ENCODE measurements at places on chromosomes 5 and 9.

GRCh38 chr5:147208134-147208533 is 26.7 kb upstream of the STK32A start:
- DNase-seq: no peak

- DNase-seq: no peak
Observed at GRCh38 chr9:119101048-119101447, 268.2 kb downstream of the BRINP1 start.

DNA sequence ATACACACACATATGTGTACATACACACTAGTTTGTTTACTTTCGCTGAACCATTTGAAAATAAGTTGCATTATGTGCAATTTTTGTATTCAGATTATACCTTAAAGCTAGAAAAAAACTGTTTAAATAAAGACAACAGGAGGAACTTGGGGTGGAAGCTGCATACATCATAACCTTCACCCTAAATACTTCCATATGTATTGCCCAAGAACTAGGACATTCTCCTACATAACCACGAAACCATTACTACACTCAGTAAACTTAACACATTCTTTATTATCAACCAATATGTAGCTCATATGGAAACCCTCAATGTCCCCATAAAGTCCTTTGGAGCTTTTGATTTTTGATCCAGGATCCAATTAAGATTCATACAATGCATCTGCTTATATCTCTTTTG is 83.3 kb downstream of the GIN1 start:
- DNase-seq: no peak

DNA sequence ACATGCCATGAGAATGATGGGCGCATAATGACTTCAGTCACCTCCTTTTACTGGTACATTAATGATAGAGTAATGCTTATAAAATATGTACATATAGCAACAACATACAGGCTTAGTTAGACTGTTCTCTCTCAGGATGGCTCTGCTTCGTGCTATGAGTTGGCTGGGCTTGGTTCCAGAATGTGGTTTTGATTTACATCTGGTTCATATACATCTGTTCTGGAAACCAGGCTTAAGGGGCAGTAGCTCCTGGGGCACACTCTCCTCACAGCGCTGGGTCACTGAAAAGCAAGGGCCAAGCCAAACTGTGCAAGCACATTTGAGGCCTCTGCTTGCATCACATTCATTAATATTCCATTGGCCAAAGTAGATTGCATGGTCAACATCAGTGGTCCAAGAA is 44.9 kb downstream of the PCSK1 start:
- no peak for DNase-seq

- no peak for DNase-seq
Observed at GRCh38 chr5:157189223-157189622, 8.6 kb downstream of the ITK start.

GRCh38 chr5:95600557-95600956 is 19.3 kb upstream of the GPR150 start:
- DNase-seq: no peak

GRCh38 chr5:169656125-169656901 is 19.2 kb downstream of the DOCK2 start:
- no peak for DNase-seq

GRCh38 chr5:31783086-31783645 is 144.2 kb downstream of the PDZD2 start:
- DNase-seq: no peak

GRCh38 chr9:131715906-131716305 is 24.0 kb downstream of the RAPGEF1 start:
- DNase-seq: no peak

GRCh38 chr5:112165399-112165798 is 253.7 kb downstream of the EPB41L4A start:
- no peak for DNase-seq

- DNase-seq: no peak
Observed at GRCh38 chr5:6805841-6806240, 92.6 kb downstream of the TENT4A start.

GRCh38 chr5:107369622-107370021 is 301.1 kb downstream of the EFNA5 start:
- no peak for DNase-seq

DNA sequence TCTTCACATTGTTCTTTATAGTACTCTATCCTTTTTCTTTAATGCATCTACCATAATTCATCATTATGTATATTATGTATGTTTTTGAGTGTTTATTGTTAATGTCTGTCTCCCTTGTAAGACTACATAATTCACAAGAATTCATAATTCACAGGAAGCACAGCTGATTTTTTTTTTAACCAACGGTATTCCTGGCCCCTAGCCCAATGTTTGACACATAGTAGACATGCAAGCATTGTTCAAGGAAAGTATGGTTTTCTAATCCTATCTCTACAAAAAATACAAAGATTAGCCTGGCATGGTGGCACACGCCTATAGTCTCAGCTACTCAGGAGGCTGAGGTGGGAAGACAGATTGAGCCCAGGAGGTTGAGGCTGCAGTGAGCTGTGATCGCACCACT is 160.6 kb downstream of the PPP2R2B start:
- DNase-seq: no peak

- peak; percentile 87 for DNase-seq
Observed at GRCh38 chr9:101705135-101705661, 33.2 kb downstream of the GRIN3A start.

- peak; percentile 52 for DNase-seq
Observed at GRCh38 chr5:80904533-80905187, 55.5 kb upstream of the RASGRF2 start.

DNA sequence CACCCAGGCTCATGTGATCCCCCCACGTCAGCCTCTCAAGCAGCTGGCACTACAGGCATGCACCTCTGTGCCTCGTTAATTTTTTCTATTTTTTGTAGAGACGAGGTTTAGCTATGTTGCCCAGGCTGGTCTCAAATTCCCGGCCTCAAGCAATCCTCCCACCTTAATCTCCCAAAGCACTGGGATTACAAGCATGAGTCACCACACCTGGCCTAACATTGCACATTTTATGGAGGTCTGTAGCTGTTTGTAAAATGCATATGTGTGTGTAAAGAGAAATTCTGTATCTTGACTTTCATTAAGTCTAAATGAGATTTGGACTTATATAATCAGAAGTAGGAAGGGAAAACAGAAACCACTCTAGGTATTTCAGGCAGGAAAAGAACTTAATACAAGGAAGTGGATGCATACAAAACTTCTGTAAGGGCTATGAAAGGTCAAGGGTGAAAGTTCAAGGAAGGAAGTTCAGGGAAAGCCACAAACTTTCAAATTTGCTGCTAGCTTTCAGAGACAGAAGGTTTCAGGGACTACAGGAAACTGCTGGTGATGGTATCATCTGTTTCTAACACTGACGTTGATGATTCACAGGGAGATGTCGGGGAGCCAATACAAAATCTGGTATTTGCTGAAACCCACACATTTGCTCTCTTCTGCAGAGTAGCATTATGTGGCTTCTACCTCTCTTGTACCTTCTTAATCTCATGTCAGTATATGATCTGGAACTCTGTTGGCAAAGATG is 209.4 kb downstream of the PIK3R1 start:
- peak; percentile 82 for DNase-seq

DNA sequence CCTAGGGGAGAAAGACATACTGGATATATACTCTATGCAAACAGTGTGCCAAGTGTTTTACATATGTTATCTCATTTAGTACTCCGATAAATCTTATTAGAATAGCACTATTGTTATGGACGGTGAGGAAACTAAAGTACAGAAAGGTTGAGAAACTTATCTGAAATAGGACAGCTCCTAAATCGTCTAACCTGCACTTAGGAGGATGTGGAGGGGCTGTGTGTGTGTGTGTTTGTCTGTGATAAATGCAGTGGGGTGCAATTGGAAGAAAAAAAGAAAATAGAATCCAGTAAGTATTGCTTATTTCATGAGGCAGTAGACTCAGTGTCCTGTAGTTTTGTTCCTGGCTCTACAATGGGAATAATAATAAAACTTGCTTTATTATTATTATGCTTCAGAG is 106.4 kb upstream of the IL6ST start:
- DNase-seq: no peak

DNA sequence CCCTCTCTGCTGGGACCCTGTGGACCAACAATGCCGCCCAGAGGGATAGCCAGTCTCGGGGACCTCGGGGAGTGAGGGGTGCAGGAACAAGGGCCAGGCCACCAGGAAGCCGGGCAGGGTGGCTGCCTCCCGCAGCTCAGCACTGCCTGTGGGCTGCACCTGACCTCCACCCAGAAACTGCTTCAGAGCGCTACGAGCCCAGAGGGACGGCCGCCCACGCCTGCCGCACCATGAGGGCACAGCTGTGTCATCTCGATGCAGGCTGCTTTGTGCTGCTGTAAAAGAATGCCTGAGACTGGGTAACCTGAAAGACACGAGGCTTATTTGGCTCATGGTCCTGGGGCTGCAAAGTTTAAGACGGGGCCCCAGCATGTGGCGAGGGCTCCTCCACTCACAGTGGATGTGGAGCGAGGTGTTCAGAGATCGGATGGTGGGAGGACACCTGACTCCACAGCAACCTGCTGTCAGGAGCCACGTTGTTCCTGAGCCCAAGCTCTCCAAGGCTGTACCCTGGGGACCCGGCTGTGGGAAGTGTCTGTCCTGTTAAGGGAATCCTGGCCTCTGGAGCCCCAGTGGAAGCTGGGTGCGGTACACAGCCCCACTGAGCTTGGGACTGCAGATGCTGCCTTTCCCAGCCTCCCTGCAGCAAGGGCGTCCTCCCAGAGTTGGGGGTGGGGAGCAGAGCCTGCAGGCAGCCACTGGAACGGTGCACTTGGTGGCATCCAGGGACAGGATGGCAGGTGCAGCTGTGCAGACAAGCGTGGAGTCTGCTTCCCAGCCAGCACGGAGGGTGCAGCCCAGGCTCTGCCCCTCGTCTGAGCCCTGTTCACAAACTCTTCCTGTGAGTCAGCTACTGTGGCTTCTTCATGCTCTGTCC is 11.8 kb upstream of the ZDHHC11 start:
- DNase-seq: no peak

DNA sequence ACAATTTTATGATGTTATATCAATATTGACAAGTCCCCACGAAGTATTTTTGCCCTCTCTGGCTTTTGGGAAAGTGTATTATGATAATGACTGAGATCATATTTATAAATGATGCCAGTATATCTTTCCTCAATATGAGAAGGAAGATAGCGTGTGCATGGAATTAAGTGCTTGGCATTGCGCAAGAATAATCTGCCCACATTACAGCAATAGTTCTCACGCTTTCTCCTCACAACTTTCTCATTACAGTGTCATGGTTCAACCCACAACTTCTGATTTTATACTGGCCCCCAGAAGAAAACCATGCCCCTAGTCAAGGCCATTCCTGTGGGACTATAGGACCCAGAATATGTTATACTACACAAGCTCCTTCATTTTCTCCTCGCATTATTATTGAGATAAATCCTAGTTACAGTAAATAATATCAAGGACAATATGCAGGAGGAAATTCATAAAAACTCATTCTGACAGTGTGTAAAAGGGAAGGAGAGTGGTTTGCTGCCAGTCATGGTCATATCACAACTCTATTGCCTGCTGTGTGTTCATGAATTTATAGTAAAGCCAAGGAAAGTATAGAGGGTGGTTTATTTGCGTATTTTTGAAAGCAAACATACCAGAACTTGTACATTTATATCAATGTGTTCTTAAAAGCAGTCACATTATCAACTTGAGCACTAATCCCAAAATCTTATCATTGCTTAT is 114.1 kb downstream of the PIK3R1 start:
- no peak for DNase-seq

DNA sequence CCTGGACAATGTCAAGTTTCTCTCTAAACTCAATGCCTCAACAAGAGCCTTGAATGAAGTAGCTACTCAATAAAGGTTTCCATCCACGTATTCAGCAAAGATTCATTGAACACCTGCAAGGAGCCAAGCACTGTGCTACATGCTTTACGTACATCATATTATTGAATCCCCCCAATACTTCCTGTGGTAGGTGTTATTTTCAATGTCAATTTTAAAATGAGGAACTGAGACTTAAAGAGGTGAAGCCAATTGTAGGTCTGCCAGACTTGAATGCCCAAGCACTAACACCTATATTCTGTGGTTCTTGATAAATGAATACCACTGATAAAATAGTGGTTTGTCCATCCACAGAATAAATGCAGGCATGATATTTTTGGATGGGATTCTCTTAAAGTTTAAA is 162.3 kb downstream of the DRD1 start:
- no peak for DNase-seq

DNA sequence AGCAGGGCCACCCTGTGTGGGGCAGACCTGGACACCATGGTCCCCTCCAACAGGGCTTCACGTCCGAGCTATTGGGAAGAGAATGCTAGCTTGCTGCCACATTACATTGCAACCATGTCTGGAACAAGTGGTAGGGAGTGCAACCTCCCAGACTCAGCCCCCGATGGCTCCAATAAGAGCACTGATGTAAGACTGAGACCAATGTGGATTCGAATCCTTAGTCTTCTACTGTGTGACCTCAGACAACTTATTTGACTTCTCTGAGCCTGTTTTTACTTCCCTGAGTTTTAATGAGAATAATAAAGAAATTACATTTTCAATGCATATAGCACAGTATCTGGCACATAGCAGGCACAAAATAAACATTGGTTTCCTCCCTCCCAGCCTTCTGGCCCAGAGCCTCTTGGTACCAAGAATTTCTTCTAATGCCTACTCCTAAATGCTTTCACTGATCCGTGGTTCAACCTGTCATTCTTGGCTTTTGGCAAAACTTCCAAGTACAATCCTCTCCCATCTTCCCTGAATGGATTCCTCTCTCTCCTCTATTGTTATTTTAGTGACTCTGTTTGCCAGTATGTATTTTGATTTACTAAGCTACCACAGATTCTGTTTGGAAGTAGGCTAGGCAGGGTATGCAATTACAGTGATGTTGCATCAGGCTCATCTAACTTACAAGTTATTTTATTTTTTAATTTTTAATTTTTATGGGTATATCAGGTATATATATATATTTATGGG is 34.6 kb upstream of the COL15A1 start:
- DNase-seq: no peak

GRCh38 chr9:110307191-110307590 is 30.5 kb downstream of the TXNDC8 start:
- no peak for DNase-seq

DNA sequence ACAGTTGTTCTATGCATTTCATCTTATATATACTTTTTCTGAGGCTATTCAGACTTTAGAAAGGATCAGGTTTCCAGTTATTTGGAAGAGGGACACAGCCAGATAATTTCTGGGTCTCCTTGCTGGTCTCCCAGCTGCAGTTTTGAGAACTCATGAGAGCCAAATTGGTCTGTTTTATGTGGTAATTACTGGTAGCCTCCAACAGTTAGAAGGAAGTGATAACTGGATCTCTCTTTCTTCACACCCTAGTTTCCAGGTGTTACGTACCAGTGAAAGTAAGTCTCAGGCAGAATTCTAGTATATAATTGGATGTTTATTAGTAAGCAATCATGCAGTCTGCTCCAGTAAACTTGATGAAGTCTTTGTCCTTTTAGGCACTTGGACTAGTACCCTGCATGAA is 63.2 kb upstream of the RPS23 start:
- no peak for DNase-seq

- DNase-seq: no peak
Observed at GRCh38 chr5:141434006-141434405, 3.7 kb downstream of the PCDHGA12 start.

GRCh38 chr9:137179761-137180160 is 7.9 kb upstream of the TMEM210 start:
- DNase-seq: no peak

GRCh38 chr5:64534033-64534432 is 28.2 kb downstream of the RGS7BP start:
- DNase-seq: no peak
